Sigmoid colon (tissue), 7 donors: ENCODE measurements at places on chromosomes 4 and X. TPM values are rescaled to one million over a fixed set of nuclear protein-coding genes. Genes with fewer than 3 reads are reported as not detected.

Gene CXCL3
- total RNA-seq = not detected

Gene GUCY1A1
- total RNA-seq = 254 TPM

Gene USP26
- total RNA-seq = not detected

Gene PITX2
- not detected for total RNA-seq

Gene NCAPG
- 0.66 TPM for total RNA-seq

Gene XKRX
- total RNA-seq = 0.14 TPM

Gene SPATA4
- total RNA-seq = 0.36 TPM
